ENCODE measurements at places on chromosomes 7 and 10.

GRCh38 chr7:36894190-36894589, 169.9 kb upstream of the AOAH start:
- no peak overlapping the region for H3K27ac ChIP-seq
- no peak overlapping the region for H3K4me3 ChIP-seq
- H3K36me3 ChIP-seq = no peaks in the 10 kb centered on the region

DNA sequence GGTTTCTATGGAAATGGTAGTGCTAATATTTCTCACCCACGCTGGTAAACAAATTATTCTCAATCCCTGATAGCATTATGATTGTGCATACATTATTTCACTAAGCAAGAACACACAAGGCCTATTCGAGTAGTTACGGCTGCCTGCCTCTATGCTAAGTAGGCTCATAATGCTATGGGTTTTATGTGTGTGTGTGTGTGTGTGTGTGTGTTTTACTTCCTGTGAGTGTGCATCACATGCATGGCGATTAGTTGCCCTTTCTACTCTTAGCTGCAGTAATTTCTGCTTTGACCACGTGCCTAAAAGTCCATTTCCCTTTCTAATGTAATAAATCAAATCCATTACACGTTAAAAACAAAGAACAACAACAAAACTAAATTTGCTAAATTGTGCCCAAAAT, 117.0 kb downstream of the CHCHD3 start:
- H3K27ac ChIP-seq = no peak overlapping the region
- no peak overlapping the region for H3K4me3 ChIP-seq
- no peaks in the 10 kb centered on the region for H3K27me3 ChIP-seq
- H3K4me1 ChIP-seq = no peaks in the 10 kb centered on the region
- H3K36me3 ChIP-seq = no peaks in the 10 kb centered on the region
- no peak for DNase-seq

- H3K27me3 ChIP-seq = no peaks in the 10 kb centered on the region
- H3K27ac ChIP-seq = peak overlapping the region; percentile 61
- DNase-seq = no peak
- H3K4me1 ChIP-seq = no peaks in the 10 kb centered on the region
Observed at GRCh38 chr7:134757938-134758337, 21.5 kb upstream of the CALD1 start.

DNA sequence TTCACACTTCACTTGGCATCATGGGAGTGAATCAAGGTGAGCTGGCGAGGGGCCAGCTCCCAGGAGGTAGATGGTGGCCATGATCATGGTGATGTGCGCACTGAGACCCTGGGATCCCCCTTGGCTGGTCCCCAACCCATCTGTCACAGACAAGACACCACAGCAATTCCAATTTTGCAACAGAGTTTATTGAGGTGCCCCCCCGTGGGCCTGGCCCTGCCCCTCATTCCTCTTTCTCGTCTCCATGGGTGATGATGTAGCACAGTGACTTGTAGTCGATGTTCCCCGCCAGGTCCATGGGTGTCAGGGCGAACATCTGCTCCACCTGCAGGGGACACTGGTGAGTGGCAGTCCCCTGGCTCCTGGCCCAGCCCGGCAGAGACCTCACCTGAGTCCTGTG, 2.4 kb downstream of the MYL7 start:
- no peak overlapping the region for H3K27ac ChIP-seq
- no peaks in the 10 kb centered on the region for H3K4me1 ChIP-seq
- no peak overlapping the region for H3K4me3 ChIP-seq
- no peaks in the 10 kb centered on the region for H3K36me3 ChIP-seq
- no peak for DNase-seq

DNA sequence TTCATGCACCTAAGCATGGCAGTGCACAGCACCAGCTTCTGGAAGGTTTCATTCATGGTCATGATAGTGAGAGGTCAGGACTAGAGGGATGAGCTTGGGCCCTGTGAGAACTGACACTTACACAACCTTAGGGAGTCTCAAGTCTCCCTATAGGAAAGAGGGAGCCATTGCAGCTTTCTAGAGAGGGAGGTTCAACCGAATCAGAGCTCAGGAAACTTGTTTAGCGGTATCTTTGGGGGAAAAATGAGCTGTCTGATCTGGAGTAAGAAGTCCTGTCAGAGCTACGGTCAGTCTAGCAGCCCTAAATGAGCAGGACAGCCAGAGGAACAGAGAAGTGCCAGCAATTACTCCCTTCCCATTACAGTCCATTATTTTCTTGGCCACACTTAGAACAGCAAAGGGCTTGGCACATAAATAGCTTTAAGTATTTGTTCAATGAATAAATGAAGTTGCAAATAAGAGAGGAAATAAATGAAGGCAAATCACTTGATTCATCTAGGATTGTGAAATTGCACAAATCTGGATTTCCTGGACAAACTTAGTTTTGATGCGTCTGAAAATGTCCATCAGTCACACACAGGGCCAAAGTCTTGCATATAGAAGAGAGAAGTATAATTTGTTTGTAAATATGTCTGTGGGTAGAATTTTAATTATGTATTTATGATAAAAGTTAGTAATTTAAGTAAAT, 262.0 kb downstream of the GLI3 start:
- H3K36me3 ChIP-seq = peaks cover 5% of the 10 kb centered on the region
- H3K4me3 ChIP-seq = no peak overlapping the region
- no peaks in the 10 kb centered on the region for H3K4me1 ChIP-seq
- no peak overlapping the region for H3K27ac ChIP-seq

GRCh38 chr7:1103789-1104515, 16.0 kb downstream of the GPER1 start:
- H3K36me3 ChIP-seq = no peaks in the 10 kb centered on the region
- H3K4me1 ChIP-seq = peaks cover 9% of the 10 kb centered on the region
- H3K4me3 ChIP-seq = no peak overlapping the region
- no peak overlapping the region for H3K27ac ChIP-seq
- no peaks in the 10 kb centered on the region for H3K27me3 ChIP-seq
- DNase-seq = no peak

DNA sequence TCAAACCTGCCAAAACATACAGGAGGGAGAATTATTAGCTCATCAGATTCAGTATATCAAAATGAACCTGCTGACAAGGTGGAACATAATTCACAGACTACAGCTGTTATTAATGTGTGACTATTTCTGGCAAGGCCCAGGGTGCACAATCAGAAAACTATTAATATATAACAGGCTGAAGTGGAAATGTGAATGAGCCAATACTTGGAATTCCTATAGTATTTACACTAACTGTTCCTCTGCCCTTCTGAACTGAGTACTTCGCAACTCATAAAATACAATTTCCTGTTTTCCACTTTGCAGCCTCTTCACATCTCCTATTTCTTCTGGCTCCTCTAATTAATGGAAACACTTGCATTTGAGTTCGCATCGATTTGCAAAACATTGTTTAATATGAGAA, 330.8 kb downstream of the DPP6 start:
- no peaks in the 10 kb centered on the region for H3K4me1 ChIP-seq
- DNase-seq = no peak
- H3K27ac ChIP-seq = no peak overlapping the region
- no peaks in the 10 kb centered on the region for H3K36me3 ChIP-seq
- no peak overlapping the region for H3K4me3 ChIP-seq

GRCh38 chr10:24383681-24384106, 174.8 kb downstream of the KIAA1217 start:
- DNase-seq = peak; percentile 82
- H3K27ac ChIP-seq = peak overlapping the region; percentile 65
- peaks cover 11% of the 10 kb centered on the region for H3K4me1 ChIP-seq
- H3K4me3 ChIP-seq = no peak overlapping the region
- no peaks in the 10 kb centered on the region for H3K36me3 ChIP-seq

DNA sequence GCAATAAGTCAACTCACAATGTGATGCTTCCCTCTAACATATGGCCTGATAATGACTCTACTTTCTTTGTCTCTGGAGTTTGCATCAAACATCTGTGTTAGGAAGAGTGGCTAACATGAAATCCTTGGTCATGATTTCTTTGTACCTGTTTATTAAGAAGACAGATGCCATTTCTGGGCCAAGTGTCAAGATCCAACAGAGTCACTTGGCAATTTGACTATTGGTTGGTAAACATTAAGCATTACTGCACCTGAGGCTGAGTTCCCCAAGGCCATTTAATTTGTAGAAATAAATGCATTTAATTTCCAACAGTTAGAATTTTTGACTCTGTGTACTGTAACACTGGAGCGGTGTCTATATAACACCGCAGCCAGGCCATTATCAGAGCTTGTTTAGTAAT, 403.7 kb downstream of the GALNT17 start:
- no peaks in the 10 kb centered on the region for H3K4me1 ChIP-seq
- no peaks in the 10 kb centered on the region for H3K27me3 ChIP-seq
- H3K4me3 ChIP-seq = no peak overlapping the region
- H3K36me3 ChIP-seq = no peaks in the 10 kb centered on the region
- no peak overlapping the region for H3K27ac ChIP-seq

GRCh38 chr10:117541909-117542705, 439 bp upstream of the EMX2 start:
- peaks cover 6% of the 10 kb centered on the region for H3K4me1 ChIP-seq
- peaks cover 47% of the 10 kb centered on the region for H3K27me3 ChIP-seq
- DNase-seq = no peak
- H3K4me3 ChIP-seq = peak overlapping the region; percentile 46
- H3K27ac ChIP-seq = no peak overlapping the region
- no peaks in the 10 kb centered on the region for H3K36me3 ChIP-seq

- H3K4me1 ChIP-seq = peaks cover 48% of the 10 kb centered on the region
- no peak overlapping the region for H3K4me3 ChIP-seq
- H3K27ac ChIP-seq = no peak overlapping the region
- no peaks in the 10 kb centered on the region for H3K27me3 ChIP-seq
Observed at GRCh38 chr10:125089469-125089868, 70.9 kb downstream of the CTBP2 start.

DNA sequence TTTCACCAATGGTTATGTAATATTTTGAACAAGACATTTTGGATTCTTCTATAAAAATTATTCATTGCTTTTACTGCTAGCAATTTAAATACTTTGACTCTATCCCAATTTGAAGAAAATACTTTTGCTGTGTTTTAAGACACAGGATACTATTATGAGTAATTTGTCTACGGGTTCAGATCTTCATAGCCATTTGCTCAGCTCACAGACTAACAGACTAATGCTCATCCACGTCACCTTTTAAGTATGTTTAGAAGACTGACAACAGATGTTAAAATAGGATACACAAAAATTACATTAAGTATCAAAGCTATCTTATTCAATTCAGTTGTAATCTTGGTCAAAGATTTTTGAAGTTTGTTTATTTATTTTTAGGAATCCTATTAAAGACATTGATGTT, 251.3 kb upstream of the CHRM2 start:
- H3K4me3 ChIP-seq = no peak overlapping the region
- H3K27ac ChIP-seq = no peak overlapping the region
- no peaks in the 10 kb centered on the region for H3K36me3 ChIP-seq
- DNase-seq = no peak
- H3K4me1 ChIP-seq = no peaks in the 10 kb centered on the region

DNA sequence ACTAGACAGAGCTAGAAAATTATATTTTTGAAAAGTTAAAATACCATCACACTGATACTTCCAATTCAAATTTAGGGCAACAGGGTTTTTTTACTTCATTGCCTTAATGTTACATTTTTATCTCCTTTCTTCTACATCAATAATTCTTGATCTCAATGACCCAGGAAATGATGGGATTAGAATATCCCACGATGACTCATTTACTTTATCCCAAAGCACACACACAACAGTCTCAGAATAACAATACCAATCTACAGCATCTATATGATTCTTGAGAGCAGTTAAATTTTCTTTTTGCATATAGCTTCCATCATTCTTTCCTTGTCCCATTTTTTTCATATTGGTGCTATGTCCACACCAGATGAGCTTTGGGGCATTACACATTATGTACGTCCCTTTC, 98.4 kb upstream of the EEPD1 start:
- no peaks in the 10 kb centered on the region for H3K4me1 ChIP-seq
- H3K27ac ChIP-seq = no peak overlapping the region
- DNase-seq = no peak
- no peaks in the 10 kb centered on the region for H3K36me3 ChIP-seq
- H3K27me3 ChIP-seq = no peaks in the 10 kb centered on the region
- no peak overlapping the region for H3K4me3 ChIP-seq

DNA sequence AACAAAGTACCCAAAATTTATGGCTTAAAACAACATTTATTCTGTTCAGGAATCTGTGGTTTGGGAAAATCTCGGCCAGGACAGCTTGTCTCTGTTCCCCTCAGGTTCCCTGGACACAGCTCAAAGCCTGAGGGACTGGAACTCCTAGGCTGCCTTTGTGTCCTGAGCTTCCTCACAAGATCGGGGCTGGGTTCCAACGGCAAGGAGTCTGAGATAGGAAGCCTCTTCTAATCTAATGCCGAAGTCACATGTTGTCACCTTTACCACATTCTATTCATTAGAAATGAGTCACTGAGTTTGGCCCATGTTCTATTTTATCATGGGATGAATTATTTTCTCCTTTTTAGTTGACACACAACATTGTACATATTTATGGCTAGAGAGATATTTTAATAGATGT, 80.5 kb downstream of the ANKRD26 start:
- H3K4me3 ChIP-seq = no peak overlapping the region
- no peaks in the 10 kb centered on the region for H3K27me3 ChIP-seq
- no peak overlapping the region for H3K27ac ChIP-seq
- no peaks in the 10 kb centered on the region for H3K4me1 ChIP-seq

GRCh38 chr7:14045651-14046050, 56.2 kb upstream of the ETV1 start:
- H3K4me3 ChIP-seq = no peak overlapping the region
- H3K27me3 ChIP-seq = no peaks in the 10 kb centered on the region
- H3K27ac ChIP-seq = no peak overlapping the region
- no peak for DNase-seq

Measured in ascending aorta (tissue), 2 donors.